NCI-H2029 (cell line): ENCODE measurements at places on chromosomes 4 and X.

GRCh38 chrX:83186632-83187031 is 321.5 kb upstream of the POU3F4 start:
- no peak for DNase-seq

DNA sequence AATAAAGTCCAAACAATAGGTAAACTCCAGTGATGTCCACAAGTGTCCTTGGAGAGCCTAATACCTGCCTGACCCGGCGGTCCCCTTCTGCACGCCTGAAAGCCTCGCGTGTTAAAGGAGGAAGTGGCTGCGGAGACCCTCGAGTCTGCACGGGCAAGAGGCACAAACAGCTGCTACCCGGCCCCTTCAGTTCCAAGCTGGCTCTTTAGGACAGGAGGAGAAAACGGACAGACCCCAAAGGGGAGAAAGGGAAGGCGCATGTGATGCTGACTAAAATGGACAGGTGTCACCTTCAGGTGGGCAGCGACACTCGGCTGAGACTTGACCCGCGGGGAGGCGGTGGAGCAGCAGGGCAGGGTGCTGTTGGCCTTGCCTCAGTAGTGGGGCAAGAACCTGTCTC is 102.7 kb upstream of the TENM3 start:
- DNase-seq: no peak

GRCh38 chr4:151862766-151863165 is 102.0 kb upstream of the GATB start:
- no peak for DNase-seq

DNA sequence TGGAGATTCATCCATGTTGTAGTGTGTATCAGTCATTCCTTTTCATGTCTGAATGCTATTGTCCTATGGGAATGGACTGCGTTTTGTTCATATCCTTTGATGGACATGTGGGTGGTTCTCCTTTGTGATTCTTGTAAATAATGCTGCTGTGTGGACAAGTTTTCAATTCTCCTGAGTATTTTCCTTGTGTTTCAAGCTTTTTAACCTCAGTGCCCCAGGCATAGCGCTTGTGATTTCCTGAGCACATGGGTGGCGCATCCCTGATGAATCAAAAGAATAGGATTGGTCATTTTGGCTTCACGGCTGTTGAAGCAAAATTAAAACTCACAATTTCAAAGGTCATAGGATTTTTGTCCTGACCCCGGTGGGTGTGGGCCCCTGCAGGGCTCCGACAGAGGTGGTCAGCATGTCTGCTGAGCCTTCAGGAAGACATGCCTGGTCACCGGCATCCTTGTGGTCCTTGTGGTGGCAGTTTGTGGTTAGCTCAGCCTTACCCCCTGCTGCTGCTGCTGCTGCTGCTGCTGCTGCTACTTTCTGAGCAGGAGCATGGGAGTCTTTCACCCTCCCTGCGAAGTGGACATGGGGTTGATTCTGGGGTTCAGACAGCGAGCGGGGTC is 30.0 kb downstream of the SHROOM2 start:
- no peak for DNase-seq

DNA sequence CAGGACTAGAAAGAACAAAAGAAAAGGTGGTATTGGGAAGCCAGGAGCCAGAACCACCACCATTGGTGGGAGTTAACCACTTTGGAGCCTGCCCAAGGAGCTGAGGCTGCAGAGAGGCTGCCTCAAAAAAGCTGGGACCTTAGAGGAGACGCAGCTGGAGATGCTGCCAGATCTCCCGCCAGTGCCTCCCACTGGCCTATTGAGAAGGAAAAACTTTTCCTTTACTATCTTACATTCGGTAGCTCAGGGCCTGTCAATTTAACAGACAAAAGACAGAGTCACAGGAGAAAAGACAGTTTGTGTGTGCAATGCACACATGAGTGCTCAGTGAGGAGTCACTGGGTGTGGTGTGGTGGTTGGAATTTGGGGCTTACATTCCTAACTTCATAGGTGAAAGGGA is 52.4 kb upstream of the HPSE start:
- no peak for DNase-seq

DNA sequence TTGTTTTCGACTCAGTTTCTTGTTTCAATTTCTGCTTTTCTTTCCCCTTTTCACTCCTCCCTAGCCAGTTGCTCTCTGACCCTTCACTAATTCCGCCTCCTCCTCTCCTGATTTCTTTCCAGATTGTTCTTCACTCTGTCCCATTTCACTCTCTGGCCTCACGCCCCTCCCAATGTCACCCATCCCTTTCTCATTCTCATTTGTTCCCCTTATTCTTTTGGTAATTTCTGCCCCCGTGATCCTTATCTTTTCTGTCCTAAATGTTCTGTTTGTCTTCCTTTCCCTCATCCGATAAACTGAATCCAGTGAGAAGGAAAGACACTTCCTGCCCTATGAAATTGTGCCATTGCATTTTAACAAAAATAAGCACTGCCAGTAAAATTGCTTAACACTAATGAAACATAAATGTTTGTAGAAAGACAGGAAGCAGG is 94.5 kb upstream of the RASGEF1B start:
- DNase-seq: no peak

GRCh38 chr4:41714364-41715000 is 34.0 kb downstream of the PHOX2B start:
- DNase-seq: no peak

DNA sequence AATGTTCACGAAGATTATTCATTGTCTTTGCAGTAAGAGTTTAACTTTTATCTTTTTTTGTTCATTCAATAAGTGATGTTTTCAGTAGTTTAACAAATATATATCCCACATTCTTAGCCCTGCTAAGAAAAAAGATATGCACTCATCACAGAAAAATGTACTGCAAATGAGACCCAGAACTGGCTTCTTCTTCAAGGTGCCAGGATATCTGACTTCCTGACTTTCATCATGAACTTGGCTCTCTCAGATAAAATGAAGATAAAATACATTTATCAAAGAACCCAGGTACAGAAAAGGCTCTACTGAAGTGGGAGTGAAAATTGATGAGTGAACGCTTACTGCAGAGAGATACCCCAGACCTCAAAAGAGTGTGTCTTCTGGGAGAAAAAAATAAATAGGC is 177.8 kb upstream of the DKK2 start:
- DNase-seq: no peak

- DNase-seq: no peak
Measured at GRCh38 chr4:67632492-67632891, 68.5 kb downstream of the UBA6 start.

GRCh38 chr4:7108046-7108625 is 40.3 kb upstream of the GRPEL1 start:
- no peak for DNase-seq

GRCh38 chr4:81466841-81467671 is 4.7 kb downstream of the RASGEF1B start:
- peak; percentile 71 for DNase-seq

DNA sequence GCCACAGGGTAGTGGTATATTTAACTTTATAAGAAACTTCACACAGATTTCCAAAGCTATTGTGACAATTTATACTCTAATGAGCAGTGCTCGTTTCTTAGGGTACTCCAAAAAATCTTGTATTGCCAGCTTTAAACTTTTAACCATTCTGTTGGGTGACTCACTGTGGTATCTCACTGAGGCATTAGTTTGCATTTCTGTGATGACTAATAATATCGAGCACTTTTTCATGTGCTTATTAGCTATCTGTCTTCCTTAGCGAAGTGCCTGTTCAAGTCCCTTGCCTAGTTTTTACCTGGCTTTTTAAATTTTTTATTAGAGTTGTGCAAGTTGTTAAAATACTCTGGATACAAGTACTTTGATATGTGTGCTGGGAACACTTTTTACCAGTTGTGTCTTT is 5.5 kb downstream of the PNMA3 start:
- no peak for DNase-seq

DNA sequence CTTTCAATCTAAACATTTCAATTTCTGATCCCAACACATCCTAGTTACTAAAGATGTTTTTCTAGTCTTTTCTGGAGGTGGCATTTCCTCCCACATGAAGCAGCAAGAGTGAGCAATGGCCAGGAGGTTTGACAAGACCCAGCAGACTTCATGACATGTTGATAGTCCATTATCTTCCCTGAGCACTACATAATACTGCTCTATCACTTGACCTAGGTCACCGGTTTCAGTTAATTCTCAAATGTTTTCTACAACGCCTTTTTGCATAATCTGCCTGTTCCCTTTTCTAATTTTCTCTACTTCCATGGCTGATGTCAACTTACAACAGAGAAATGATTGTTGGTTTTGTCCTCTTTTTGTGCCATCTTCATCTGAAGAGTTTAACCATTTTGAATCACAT is 62.0 kb upstream of the GPRIN3 start:
- no peak for DNase-seq

DNA sequence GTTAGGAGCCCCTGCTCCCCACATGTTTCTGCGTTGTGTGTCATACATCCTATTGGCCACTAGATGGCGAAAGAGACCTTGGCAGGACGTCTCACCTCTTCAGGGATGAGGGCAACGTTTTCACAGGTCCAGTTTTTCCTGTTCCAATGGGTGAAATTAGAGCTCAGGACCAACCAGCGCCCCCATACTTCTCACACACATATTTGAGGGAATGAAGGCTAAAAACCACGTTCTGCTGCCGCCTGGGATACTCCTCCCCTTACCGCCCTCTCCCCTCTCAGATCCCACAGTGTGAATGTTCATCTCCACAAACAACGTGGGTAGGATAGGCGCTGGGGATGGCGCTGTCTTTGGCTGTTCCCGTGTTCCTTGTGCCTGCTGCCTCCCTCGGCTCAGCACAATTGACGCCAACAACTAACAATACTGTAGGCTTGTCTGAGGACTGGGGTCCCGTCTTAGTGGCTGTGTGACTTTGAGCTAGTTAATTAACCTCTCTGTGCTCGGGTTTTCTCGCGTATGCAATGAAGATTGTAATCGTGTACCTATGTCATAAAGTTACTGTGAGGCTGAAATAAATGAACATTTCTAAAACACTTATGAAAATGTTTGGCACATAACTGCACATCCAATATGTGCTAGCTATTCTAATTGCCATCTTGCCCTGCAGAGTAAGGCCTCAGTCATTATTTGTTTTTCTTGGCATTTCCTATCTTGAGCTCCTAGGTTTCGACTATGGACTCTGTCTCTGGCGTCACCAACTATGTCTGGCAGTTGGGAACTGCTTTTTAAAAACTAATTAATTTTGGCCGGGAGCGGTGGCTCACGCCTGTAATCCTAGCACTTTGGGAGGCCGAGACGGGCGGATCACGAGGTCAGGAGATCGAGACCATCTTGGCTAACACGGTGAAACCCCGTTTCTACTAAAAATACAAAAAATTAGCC is 181.3 kb upstream of the STK26 start:
- DNase-seq: peak; percentile 5

DNA sequence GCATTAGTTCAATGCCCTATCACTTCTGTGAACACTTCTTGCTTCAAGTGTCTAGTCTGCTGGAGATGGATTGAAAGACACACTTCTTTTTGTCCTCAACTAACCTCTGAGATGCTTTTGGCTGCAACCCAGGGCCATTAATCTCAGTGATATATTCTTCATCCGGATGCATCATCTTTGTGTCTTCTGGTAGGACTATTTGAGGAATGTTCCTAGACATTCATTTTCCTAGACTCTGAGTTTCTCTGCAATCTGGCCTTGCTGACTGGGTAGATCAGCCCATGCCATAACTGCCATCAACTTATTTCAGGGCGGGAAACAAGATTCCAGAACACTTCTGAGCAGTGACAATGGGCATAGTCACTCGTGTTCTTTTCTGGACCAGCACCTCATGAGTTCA is 329.4 kb downstream of the PDGFC start:
- DNase-seq: no peak

- DNase-seq: no peak
Measured at GRCh38 chrX:69968950-69969349, 80.8 kb downstream of the AWAT2 start.

GRCh38 chr4:101865501-101866062 is 75.1 kb downstream of the BANK1 start:
- DNase-seq: no peak

DNA sequence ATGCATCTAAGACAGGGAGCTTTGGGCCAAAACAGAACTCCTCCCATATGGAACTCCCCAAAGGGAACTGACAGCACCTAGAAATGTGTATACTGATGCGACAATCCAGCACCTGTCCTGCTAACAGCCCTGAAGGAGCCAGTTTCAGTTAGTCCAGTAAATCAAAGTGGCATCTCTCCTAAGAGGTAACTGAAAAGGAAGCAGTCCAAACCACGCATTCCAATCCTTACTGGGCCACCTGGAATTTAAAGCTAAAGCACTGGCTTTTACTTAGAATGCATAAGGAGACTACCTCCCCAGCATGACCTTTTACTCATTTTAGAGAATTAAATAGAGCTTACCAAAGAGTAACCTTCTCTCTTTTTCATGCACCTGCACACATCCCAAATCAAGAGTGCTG is 586.8 kb upstream of the PITX2 start:
- DNase-seq: no peak

GRCh38 chr4:86101841-86102240 is 258.0 kb downstream of the MAPK10 start:
- DNase-seq: no peak

GRCh38 chr4:99361268-99361898 is 8.8 kb upstream of the ADH1C start:
- DNase-seq: no peak

DNA sequence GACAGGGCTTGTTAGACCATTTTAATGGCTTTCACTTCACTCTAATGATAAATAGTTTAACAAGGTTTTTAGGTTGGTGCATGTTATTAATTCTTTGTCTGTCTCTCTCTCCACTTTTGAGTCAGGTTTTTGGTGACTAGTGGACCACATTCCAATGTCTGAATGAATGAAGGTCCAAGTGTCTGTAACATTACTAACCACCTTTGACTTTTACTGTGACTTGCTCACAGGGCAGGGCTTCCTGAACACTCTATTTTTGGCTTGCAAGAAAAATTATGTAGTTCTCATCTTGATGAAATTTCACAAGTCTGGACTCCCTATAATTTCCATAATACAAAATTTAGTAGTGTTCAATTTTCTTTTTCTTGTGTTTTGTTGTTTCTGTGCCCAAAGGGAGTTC is 78.9 kb upstream of the BMPR1B start:
- no peak for DNase-seq
